ENCODE measurements at places on chromosomes 5 and 9.

- DNase-seq: no peak
Observed at GRCh38 chr5:107651325-107651724, 19.4 kb downstream of the EFNA5 start.

DNA sequence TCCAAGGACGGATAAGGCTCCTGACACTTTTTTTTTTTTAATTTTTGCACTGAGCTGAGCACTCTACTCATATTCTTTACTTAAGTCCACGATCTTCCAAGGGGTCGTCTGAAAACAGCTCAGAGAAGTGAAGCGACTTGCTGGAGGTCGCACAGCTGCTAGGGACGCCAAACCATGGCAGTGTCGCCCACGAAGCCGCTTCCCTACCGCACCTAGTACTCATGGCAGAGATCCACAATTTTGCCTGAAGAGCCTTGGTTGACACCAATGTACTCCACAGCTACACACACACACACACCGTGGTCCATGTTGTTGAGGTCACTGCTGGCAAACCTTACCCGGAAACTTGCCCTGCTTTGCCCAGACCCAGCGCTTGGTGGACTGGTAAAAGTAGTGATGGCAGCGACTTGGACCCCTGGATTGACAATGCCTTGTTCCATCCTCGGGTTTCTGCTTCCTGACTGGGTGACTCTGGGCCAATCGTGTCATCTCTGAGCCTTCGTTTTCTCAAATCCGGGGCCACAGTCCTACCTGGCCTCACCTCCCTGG lies 521 bp upstream of the SLIT3 start:
- no peak for DNase-seq

DNA sequence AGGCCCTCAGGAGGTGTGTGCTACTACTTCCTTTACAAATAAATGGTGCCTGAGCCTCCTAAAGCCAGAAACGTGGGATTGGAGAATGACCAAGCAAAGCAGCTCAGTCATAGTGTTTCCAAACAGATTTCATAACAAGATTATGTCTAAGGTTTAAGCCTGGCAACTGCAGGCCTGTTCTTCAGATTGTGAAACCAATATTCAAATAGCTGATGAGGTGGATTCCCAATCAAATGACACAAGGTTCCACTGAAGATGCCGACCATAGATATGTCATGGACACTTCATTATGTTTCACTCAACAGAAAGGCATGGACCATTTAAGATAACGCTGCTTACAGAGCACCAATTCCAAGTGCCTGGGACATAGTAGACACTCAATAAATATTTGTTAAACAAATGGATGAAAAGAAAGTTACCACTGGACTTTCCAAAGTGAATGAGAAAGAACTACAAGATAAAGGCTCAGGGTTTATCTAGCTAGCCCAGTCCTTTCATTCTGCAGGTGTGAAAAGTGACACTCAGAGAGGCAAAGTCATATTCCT lies 189.5 kb downstream of the ACTL7B start:
- no peak for DNase-seq

DNA sequence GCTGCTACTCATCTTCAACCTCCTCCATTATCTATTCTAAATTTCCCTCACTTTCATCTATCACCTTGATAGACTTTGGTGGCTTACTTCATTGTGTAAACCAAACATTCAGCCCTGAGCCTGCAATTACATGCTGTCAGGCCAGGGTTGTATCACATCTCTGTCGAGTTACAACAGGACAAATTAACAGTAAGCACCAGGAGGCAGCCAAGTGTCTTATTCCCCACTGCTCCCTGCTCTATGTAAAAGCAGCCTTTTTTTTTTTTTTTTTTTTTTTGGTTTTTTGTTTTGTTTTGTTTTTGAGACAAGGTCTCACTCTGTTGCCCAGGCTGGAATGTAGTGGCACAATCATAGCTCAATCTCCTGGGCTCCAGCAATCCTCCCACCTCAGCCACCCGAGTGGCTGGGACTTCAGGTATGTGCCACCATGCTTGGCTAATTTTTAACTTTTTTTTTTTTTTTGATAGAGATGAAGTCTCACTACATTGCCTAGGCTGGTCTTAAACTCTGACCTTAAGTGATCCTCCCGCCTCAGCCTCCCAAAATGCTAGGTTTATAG lies 15.2 kb upstream of the ZCCHC9 start:
- no peak for DNase-seq
